ENCODE measurements at places on chromosomes 2 and 18.

DNA sequence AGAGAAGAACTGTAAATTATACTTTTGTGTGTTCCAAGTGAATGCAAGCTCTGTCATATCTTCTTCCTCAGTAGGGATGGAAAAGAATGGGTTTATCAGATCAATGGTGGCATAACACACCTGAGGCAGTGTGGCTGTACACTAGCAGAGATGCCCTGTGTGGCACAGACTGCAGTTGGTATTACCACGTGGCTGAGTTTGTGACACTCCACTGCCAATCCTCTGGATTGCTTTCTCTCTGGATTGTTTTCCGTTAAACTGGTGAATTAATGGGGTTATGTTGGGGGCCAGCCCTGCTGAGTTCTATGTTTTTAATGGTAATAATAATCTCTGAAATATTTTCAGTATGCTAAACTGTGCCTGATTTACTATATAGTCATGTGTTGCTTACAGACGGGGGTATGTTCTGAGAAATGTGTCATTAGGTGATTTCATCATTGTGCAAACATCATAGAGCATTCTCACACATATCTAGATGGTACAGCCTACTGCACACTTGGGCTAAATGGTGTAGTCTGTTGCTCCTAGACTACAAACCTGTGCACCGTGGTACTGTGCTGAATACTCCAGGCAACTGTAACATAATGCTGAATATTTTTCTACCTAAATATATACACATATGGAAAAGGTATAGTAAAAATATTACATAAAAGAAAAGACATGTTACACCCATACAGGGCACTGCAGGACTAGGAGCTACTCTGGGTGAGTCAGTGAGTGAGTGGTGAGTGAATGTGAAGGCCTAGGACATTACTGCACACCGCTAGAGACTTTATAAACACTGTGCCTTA lies 84.7 kb upstream of the ST6GAL2 start:
- DNase-seq = no peak

DNA sequence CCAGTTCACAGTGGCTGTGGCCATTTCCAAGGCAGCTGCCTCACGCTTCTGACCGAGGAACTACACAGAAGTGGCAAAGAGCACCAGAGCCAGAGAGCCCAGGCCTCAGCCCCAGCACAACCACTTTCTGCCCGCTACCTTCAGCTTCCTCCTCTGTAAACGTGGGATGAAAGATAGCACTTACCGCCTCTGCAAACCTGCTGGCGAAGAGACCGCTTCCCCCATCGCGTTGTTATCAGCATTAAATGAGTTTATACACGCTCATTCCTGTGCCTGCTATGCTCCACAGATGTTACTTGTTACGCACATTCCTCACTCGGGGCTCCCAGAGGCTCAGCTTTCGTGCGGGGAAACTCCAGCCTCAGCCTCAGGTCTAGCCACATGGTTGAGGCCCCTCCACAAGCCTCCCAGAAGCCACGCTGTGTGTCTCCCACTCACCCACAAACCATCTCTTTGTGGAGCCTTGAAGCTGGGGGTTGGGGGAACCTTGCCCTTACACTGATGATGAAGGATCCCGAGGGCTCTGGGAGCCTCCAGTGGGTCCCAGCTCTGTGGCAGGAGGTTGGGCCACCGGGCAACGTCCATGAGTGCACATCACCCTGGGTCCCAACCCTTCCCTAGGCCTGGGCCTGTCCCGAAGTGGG lies 63.3 kb upstream of the SMAD7 start:
- DNase-seq = no peak

GRCh38 chr2:73979021-73979420 lies 5.7 kb upstream of the TET3 start:
- DNase-seq = no peak

DNA sequence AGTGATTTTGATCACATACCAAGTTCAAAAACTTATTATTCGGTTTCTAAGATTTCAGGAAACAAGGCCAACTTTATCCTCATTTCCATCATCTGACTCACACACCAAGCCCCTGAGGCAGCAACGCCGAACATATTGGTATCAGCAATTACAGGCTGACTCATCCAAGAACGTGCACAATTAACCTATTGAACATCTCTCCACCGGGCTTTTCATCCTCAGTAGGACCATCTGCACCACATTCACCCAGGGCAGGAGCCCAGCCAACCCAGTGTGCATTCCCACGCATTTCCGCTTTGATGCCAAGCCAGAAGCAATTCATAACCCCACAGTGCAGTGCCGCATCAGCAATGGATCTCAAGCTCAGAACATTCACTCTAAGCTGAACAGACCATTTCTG lies 52.9 kb downstream of the SCG2 start:
- no peak for DNase-seq

- no peak for DNase-seq
Measured at GRCh38 chr2:219820767-219821166, 193.3 kb downstream of the SLC4A3 start.

- DNase-seq = no peak
Measured at GRCh38 chr2:144824306-144825080, 304.6 kb upstream of the ZEB2 start.

DNA sequence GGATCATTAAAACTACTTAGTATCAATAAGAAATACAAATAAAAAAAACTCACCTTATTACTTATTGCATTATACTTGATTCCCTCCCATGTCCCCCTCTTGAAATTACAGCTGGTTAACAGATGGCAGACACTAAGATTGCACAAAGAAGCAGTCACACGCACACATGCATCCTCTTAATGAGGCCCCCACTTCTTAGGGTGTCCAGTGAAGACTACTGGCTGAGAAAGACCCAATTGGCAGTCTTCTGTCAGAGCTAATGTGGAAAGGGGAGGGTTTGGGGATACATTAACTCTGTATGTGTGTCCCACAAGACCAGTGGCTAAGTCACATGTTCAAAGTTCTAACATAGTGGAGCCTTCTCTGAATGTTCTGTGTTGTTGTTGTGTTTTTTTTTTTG lies 210.7 kb downstream of the MTX2 start:
- no peak for DNase-seq

GRCh38 chr18:303011-303410 lies 35.2 kb upstream of the THOC1 start:
- DNase-seq = no peak

DNA sequence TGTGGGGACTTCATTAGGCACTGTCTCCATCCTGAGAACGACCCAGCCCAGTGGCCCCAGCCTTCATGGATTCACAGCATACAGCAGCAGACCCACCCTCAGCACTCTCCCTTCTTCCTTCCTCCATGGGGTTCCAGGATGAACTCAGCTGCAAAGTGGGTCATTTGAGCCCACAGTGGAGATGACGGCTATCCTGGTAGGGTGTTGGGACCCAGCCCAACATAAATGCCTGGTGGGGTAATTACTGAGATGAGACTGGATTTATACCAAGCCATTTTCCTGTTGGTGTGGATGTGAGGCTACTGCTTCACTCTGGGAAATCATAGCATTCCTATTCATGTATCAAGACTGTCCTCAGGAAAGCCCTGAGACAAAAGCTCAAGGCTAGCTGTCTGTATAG lies 536.7 kb upstream of the TNP1 start:
- no peak for DNase-seq

DNA sequence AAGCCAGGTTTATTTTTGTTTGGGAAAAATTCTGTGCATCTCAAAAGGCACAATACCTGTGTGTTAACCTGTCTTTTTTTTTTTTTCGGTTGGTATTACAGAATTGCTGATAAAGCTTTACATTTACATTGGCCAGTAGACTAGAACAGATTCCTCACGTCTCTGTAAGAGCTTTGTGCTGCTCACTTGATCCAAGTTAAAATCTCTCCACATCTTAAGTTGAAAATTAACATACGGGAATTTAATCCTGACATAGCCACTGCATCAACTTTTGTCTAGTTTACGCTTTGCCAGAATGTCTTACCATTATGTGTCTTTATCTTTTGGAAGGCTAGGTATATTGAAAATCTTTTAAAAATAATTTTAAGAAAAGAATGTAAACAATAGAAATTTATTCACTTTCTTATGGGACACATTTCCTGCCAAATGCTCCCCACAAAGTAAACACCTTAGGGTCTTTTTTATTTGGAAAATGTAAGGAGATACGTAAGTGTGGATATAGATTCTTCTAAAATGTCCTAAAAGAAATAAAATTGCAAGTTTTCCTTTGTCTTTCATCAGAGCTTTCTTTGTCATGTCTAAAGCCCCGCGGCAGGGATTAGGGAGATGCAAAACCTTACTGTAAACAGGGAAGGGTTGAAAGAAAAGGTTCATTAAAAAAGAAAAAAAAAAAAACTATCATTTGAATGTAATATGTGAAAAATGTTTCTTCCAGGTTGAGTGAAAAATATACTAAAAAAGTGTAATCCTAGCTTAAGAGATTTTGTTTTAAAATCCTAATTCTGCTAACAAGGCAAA lies 912.8 kb downstream of the NRXN1 start:
- DNase-seq = no peak

DNA sequence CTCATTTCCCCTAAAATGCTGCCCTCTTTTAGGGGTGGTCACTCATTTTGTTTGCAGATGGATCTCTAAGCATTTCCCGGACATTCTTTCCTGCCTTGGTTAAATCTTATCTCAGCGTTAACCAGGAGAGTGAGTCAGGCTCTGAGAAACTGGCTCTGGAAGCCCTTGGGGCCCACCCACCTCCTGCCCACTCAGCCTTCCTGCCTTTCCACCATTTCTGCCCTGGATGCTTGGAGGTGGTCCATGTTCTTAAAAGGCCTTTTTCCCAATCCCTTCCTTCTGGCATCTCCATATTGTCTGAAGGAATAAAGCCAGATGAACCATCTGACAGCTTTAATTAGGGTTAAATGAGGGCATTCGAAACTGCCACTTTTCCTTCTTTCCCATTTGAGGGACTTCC lies 9.5 kb downstream of the HK2 start:
- DNase-seq = no peak

DNA sequence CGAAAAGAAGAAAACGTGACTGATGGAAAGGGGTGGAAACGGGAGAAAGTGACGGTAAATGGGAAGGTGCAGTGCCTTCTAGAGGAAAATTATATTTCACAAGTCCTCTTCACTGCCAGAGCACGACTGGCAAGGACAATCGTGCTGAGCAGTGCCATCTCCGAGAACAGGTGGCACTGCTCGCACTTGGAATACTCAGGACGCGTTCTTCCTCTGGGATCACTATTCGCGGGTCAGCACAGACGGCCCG lies 364 bp downstream of the STAT1 start:
- DNase-seq = no peak

DNA sequence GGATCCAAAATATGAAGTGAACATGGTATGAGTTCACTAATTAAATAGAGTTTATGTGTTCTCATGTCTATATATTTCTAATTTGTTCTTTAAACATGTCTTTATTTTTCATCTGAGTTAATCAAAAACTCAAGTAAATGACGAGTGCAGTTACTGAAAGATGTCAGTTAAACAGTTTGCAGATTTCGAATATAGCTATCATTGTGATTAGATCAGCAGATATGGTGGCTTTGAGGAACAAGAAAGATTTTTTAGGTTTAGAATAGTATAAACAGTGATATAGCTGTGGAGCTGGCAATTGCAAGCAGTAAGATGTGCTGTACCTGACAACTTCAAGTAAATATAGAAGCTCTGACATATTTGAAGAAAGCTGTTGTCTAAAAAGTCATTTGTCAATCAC lies 49.7 kb downstream of the TANK start:
- no peak for DNase-seq

GRCh38 chr18:22432657-22433137 lies 15.0 kb upstream of the CTAGE1 start:
- DNase-seq = no peak

- no peak for DNase-seq
Measured at GRCh38 chr2:121260370-121261154, 24.4 kb downstream of the TFCP2L1 start.

DNA sequence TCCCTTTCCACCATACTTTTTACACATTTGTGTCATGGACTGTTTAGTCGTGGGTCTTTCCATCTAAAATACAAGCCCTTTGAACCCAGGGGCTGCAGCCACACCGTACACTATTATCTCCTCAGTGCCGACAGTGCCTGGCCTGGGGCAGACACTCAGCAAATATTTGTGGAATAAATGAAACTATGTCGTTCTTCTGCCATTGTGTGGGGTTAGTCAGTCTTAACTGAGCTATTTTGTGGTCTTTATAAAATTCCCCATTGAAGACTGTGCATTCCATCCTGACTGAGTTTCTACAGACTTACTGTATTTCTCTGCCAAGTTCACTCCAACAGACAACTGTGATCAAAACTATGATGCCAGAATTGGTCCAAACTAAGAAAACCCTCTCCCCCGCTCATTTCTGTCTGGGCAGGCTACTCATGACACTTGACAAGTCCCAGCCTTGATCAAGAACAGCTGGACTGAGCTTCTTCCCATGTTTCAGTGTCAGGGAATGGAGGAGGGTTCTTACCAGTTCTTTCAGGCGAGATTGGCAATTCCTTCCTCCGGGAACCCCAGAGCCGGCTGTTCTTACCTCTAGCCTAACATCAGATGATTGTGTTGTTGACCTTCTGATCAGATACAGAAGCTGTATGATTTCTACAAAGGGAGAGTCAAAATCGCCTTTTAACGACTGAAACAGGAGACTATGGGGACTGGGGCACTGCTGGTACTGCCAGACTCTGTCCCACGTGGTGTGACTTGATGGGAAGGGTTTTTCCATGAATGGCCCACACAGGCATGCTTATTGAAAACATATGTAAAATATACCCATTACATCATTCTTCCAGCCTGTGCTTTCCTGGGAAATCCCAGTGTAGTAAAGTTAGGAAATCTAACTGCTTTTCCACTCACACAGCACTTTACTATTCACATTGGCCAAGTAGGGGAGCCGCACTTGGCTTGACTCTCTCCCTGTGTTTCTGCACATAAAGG lies 77.4 kb upstream of the NPAS2 start:
- peak; percentile 86 for DNase-seq

DNA sequence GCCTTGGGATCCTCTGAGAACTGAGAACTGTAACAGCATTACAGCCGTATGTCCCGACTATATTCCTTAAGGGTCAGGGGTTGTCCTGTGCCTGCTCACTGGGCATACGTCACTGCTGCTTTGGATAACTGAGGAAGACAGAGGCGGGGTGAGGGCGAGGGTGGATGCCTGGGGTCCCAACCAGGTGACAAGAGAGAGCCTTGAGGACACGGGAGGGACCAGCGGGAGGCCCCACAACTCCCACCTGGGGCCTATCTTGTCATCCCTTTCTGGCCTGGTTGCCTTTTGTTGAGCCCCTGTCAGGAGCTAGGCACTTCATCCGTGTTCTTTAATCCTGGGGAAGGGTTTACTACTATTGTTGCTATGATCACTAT lies 28.8 kb downstream of the INPP5D start:
- DNase-seq = no peak

GRCh38 chr2:54906716-54907115 lies 143.5 kb downstream of the RTN4 start:
- no peak for DNase-seq
